EL (cell line): ENCODE measurements at places on chromosomes 13 and 19.

- no peak for DNase-seq
These were observed 1.9 kb downstream of the SIGLEC14 start for GRCh38 chr19:51644636-51645271.

DNA sequence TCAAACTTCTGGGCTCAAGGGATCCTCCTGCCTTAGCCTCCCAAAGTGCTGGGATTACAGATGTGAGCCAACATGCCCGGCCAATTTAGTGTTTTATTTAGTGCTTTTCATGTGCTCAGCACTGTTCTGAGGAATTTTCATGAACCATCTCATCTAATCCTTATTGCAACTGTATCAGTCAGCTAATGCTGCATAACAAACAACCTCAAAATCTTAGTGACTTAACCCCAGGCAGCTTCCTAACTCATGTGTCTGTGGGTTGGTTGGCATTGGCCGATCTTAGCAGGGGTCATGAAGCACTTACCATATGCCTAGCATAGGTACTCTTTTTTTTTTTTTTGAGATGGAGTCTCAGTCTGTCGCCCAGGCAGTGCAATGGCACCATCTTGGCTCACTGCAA, 6.2 kb upstream of the SDHAF1 start:
- DNase-seq, result no peak

DNA sequence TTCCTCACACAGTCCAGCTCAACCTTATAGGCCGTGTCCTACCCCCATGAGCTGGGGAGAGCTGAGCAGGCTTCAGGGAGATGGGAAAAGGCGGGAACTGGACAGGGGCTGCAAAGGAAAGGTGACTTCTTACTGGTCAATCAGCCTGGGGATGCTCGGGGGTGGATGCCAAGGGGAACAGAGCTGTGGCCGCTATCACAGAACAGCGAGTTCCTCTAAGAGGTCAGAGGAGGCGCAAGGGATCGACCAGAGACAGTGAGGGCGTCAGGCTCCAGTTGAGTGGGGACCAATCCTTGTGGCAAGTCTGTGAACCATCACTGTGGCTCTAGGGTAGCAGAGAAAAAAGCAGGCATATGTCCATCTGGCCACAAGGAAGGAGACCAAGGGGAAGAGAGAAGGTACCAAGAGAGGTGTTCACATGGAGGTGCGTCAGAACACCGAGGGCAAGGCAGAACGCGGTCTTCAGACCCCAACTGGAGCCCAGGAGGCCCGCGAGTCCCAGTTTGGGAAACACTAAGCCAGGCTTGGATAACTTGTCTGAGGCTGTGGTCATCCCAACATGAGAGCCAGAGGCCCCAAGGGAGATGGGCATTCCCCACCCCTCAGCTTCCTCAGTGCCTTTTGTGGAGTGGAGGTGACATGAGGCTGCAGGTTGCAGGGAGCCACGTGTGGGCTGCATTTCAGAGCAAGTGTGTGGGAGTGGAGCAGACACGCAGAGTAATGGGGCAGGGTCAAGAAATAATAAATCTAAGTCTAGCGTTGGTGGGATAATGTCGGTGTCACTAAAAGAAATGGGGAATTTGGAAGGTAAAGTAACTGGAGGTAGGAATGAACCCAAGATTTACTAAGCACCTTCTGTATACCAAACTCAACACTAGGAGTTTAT, 3.9 kb downstream of the F10 start:
- no peak for DNase-seq

DNA sequence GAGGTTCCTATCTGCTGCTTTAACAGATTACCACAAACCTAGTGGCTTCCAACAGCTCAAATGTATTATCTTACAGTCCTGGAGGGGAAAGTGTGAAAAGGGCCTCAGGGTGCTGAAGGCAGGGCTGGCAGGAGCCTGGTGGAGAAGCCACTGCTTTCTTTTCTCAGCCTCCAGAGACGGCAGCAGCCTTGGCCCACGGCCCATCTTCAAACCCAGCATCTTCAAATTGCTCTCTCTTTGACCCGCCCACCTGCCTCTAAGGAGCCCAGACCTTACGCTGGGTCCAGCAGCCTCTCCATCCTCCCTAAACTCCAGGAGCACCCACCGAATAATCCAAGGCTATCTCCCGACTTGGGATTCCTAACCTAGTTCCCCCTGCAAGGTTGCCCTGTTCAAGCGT, 35.6 kb downstream of the C13orf46 start:
- DNase-seq, result no peak

GRCh38 chr13:28497143-28497876, 2.4 kb upstream of the FLT1 start:
- DNase-seq, result no peak

- no peak for DNase-seq
These were observed 890.1 kb upstream of the PCDH20 start for GRCh38 chr13:62305756-62306155.

GRCh38 chr13:110813646-110814624, 100.4 kb downstream of the ING1 start:
- DNase-seq, result no peak

GRCh38 chr19:40191836-40192646, 815 bp downstream of the MAP3K10 start:
- DNase-seq, result peak; percentile 38

DNA sequence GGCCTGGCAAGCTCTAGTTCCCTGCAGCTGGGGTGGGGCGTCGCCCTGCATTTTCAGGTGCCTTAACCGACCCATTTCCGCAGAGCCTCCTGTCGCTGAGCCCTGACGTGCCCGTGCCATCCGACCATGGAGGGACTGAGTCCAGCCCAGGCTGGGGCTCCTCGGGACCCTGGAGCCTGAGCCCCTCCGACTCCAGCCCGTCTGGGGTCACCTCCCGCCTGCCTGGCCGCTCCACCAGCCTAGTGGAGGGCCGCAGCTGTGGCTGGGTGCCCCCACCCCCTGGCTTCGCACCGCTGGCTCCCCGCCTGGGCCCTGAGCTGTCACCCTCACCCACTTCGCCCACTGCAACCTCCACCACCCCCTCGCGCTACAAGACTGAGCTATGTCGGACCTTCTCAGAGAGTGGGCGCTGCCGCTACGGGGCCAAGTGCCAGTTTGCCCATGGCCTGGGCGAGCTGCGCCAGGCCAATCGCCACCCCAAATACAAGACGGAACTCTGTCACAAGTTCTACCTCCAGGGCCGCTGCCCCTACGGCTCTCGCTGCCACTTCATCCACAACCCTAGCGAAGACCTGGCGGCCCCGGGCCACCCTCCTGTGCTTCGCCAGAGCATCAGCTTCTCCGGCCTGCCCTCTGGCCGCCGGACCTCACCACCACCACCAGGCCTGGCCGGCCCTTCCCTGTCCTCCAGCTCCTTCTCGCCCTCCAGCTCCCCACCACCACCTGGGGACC, 1.2 kb downstream of the ZFP36 start:
- DNase-seq, result no peak

- DNase-seq, result no peak
These were observed 10.6 kb downstream of the URI1 start for GRCh38 chr19:29952646-29953045.

GRCh38 chr19:11435833-11436313, 438 bp downstream of the PRKCSH start:
- DNase-seq, result peak; percentile 42

- DNase-seq, result no peak
These were observed 421.9 kb upstream of the PCDH9 start for GRCh38 chr13:67651908-67652465.

DNA sequence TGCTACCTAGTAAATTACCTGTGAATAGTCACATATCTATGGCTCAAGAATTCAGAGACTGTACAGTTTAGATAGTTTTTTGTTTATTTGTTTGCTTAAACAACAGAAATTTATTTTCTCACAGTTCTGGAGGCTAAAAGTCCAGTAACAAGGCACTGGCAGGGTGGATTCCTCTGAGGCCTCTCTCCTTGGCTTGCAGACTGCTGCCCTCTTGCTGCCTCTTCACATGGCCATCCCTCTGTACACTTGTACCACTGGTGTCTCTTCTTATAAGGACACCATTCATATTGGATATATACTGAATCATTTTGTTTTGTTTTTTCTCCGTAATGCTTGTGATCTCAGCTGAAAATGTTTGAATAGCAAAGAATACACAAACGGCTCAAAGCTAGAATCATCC, 56.4 kb upstream of the MIR17HG start:
- DNase-seq, result no peak

GRCh38 chr13:20960663-20961309, 58.2 kb upstream of the XPO4 start:
- DNase-seq, result no peak

DNA sequence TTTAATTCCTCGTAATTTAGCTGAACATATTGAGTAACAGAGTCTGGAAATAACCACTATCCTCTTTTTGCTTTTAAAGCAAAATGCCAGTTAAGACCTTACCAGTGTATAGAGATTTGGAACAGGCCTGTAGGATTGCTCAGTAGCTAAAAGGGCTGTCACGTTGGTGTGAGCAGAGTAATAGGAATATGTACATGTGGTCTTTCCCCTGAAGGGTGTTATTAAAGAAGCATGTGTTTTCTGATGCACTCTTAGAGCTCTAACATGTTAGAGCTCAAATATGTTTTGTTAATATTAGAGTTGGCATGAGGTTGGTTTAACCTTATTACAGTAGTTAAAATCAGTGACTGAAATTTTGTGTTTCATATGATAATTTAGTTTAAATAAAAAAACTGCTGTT, 172.9 kb downstream of the PDS5B start:
- DNase-seq, result no peak

GRCh38 chr13:40622761-40623160, 43.7 kb downstream of the FOXO1 start:
- no peak for DNase-seq

DNA sequence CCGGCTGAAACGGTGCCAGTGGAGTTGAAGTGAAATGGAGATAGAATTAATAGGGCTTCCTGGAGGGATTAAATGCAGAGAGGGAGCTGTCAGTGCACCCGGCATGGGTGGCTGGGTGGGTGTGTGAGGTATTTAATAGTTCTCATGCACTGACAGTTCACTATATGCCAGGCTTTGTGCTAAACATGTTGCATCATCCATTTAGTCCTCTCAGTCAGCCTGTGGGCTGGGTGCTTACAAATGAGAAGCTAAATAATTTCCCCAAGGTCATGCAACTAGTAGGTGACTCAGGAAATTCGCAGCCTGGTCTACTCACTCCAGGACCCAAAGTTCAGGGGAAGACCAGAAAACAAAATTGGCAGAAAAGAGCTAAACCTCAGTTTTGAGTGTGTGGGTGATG, 63.5 kb upstream of the SPATA13 start:
- DNase-seq, result peak; percentile 57

- DNase-seq, result peak; percentile 53
These were observed 365.5 kb downstream of the UQCRFS1 start for GRCh38 chr19:28847468-28847867.

DNA sequence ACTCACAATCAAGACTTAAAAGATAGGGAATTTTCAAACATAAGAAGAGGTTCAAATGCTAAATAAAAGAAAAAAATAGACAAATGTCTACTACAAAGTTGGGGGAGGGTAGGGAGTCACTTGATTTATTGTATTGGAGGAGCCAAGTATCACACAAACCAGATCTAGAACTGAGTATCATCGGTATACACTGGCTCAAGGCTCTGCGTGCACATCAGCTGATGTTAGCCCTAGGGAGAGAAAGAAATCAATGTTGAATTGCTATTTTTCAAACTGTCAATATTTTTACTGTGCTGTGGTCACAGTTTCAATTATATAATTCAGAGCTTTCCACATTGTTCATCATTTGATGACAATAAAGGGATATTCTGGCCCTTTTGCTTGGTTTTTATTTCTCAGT, 54.9 kb upstream of the RXFP2 start:
- no peak for DNase-seq

DNA sequence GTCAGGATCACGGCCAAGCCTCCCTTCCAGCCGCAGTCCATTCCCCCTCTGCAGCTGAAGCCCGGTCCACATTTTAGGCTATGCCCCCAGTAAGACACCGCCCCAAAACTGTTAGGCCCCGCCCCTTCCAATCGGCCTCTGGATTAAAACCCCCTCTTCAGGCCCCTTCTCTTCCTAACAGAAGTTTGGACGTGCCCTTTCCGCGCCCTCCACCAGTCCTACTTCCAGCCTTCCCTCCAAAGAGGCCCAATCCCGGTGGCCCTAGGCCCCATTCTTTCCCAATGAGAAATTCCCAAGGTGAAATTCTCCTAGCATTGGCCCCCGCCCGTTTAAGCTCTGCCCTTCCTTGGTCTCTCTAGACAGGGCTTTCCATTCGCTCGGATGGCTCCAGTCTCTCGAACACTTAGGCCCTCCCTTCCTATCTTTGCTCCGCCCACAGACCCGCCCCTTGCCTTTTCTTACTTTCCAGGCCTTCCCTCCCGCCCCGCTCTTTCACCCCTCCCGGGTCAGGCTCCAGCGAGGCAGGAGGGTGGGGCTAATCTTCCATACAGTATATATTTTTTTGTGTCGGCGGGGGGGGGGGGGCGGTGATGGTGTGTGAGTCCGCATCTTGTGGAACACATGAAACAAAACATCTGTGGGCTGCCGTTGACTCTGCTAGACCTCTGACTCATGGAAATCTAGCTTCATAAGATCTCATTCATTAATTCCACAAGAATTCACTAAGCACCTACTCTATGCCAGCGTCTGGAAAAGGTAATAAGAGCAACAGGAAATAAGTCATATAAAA, 13.6 kb downstream of the LTBP4 start:
- peak; percentile 97 for DNase-seq

DNA sequence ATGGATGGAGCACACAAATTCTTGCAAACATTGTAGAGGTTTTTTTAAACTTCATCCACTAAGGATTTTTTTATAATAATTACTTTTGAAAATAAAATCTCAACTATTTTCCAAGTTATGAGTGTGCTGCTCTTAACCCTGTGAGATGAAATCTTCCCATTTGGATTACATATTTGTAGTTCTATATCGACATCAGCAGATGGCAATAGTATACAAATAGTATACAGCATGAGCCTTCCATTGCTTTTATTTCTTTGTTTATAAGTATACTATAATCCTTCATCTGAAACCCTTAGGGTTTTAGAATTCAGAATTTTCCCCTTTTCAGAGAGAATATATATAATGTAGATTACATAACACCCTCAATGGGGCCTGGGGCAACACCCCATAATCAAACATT, 70.5 kb downstream of the GJA3 start:
- DNase-seq, result no peak

DNA sequence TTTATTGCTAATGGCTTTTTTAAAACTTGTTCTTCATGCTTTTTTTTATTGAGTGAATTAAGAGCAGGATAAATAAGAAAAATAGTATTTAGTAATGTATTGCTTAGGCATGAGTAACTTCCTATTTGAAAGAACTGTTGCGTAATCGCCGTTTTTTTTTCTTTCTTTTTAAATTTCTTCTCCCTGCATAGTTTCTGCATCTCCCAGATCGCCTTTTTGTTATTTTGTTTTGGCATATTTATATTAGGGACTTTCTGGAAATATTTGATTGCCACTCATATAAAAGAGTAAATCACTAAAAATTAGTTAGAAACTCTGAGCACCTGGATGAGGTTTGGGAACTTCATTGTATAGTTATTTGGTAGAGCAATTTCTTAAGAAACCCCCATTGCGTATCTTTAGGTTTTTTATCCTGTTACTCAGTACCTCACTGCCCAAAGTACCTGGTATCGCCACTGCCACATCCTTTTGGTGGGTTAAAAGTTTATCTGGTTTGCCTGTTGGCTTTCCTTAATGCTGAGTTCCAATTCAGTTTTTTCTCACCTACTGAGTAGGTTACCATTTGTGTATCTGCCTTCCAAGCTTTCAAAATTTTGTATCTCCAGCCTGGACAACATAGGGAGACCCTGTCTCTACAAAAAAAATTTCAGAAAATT, 36.2 kb upstream of the LPAR6 start:
- peak; percentile 59 for DNase-seq
